COR-L47 (cell line): ENCODE measurements at places on chromosomes 12 and 14.
A peak's percentile ranks its signal among the peaks of the same experiment; 100 is the strongest.

GRCh38 chr12:113347107-113347506 is 11.3 kb upstream of the PLBD2 start:
- DNase-seq = no peak

DNA sequence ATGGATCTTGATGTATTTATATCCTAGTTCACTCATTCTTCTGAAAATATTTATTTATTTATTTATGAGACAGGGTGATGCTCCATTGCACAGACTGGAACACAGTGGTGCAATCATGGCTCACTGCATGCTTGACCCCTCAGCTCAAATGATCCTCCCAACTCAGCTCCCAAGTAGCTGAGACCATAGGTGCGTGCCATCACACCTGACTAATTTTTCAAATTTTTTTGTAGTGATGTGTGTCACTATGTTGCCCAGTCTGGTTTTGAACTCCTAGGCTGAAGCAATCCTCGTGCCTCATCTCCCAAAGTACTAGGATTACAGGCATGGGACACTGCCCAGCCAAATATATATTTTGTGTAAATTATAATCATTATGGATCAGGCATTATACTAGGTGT is 595.6 kb upstream of the ATP2B1 start:
- no peak for DNase-seq

GRCh38 chr14:69818758-69819191 is 21.7 kb upstream of the SLC10A1 start:
- DNase-seq = peak; percentile 67

DNA sequence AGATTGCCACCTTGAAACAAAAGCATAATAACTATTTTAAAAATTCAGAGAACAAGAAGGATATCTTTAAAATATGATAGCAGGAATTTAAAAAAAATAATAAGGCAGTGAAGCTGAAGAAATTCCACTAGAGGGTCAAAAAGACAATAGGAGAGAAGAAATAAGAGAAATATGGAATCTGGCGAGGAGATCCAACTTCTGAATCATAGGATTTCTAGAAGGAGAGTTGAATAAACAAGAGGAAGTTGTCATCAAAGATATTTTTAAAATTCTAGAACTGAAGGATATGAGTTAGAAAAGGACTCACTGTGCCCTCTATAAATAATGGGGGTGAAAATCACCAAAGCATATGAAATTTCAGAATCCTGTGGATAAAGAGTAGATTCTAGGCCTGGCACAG is 26.8 kb upstream of the TOMM20L start:
- DNase-seq = no peak

DNA sequence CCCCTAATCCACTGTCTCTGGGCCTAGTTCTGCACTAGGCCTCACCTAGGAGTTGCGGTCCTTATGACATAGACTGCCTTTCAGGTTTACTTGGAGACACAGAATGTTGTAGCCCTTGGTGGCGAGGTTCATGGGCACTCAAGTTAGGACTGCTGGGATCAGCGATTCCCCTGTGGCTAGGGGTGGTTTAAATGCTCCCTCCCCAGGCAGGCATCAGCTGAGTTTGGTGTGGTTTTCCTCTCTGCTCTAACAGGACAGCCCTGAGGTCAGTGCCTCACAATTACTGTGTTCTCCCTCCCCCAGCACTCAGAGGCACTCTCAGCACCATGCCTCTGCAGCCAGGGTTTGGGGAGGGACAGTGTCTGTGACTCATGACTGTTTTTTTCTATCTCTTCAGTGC is 22.2 kb upstream of the RDH16 start:
- no peak for DNase-seq

DNA sequence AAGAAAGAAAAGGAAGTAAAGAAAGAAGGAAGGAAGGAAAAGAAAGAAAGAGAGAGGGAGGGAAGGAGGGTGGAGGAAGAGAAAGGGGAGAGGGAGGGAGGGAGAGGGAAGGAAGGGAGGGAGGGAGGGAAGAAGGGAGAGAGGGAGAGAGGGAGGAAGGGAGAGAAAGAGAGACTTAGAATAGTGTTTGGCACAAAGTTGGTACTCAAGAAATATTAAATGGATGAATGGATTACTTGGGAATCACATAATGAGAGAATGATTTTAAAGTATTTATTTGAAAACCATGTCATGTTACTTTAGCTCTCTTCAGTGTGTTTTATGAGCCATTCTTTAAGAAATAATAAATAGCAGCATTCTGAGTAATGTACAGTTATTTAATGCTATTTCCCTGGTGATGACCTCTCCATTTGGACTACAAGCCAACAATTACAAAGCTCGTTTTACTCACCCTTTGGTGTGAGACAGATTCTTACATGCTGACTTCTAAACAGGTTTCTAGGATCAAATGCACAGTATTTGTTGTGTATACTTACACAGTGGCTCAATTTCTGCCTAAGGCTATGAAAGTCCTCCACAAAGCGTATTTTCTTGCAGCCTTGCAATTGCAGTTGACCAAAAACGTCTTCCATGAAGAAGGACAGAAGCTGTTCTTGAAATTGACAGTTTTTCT is 861 bp downstream of the IL26 start:
- DNase-seq = no peak
